GM04504 (cell line): ENCODE measurements at places on chromosomes 13 and 19.

DNA sequence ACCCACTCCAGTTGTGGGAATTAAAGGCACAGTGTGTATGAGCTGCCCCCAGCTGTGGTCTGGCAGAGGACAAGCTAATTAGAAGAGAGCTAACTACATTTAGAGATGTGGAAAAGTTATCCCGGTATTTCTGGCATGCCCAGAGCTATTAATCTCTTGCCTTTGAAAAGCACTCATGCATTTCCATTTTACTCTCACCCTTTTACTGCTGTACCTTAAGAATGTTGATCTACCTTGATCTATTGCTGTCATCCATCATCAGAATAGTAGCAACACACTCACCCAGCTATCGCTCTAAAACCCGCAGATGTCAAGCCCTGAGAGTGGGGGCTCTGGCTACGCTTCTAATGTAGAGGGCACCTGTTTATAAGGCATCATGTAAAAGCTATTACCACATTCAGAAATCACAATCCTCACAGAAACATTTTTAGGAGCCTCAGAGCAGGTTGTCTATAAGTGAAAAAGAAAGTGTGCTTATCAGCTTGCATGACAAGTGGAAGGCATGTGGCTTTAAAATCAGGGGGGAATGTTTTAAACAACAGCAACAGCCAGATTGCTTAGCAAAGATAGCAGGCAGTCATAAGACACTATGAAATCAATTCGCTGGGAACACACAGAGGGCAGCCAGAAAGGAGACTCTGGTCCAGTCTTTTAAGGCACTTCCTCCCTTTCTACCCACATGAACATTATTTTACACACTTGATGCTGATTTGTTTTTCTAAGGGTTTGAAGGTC, 224.2 kb upstream of the IRS2 start:
- DNase-seq = no peak

- DNase-seq = no peak
Observed at GRCh38 chr19:32020538-32020937, 324.9 kb upstream of the ZNF507 start.

- no peak for DNase-seq
Observed at GRCh38 chr19:35720163-35720524, 2.3 kb downstream of the KMT2B start.

DNA sequence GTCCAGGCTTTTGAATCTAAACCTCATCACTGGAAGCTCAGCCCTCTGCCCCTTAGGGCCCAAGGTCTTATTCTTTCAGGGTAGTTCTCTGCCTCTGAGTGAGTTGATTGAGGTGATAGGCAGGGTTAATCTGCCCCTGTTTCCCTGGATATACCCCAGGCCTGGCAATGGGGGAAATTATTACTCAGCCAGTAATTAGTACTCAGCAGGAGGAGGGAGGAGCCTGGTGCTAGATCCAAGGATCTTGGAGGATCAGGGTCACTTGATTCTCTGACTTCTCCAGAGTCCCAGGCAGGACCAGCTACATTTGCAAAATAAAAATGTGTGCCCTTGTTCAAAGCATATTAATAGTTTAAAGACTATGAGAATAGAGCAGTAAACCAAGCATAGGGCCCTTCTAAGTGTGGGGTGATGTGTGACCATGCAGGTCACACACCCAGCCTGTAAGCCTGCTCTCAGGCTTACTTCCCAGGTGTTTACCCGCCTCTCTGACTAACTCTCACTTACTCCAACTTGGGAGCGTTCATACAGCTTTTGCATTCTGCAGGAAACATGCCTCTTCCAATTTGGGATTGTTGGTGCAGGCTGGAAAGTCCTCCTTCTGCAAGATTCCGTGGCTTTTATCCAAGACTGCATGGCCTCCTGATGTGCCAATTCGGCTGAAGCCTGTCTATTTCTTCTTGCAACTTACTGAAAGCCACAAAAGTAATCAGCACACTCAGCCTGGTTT, 7.9 kb upstream of the STK24 start:
- no peak for DNase-seq

DNA sequence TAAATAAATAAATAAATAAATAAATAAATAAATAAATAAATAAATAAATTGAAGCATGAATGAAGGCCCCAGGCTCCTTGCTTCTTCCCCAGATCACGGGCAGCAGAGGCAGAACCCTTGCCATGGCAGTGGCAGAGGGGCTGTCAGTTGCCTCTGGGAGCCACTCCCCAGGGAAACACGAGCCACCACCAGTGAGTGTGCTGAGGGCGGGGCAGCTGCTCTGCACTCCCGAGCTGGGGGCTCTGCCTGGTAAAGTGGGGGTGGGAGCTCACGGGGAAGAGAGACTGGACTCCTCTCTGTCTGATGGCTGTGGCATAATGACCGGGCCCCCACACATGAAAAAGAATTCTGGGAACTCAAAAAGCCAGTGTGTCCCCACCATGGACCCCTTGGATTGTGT, 7.8 kb downstream of the FCAR start:
- DNase-seq = no peak

GRCh38 chr19:47405854-47406417, 13.4 kb downstream of the MEIS3 start:
- DNase-seq = no peak

DNA sequence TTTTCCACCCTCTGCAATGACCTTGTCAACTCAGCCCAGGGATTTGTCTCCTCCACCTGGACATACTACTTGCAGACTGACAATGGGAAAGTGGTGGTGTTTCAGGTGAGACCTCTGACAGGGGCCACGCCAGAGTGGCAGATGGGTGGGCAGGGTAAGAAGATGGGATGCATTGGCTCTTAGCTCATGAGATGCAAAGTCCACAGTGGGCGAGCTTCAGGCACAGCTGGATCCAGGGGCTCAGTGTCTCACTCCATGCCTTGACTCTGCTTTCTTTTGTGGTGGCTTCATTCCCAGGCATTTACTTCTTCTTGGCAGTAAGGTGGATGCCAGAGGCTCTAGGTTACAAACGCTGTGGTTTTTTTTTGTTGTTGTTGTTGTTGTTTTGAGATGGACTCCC, 3.4 kb downstream of the TMEM59L start:
- no peak for DNase-seq

GRCh38 chr13:67069117-67069767, 160.9 kb downstream of the PCDH9 start:
- no peak for DNase-seq

- no peak for DNase-seq
Observed at GRCh38 chr13:52845766-52846566, 2.5 kb downstream of the PCDH8 start.

GRCh38 chr19:3062165-3063105, at the start of gene TLE5:
TSS of gene TLE5 (minus strand) at chr19:3062495. CDS start at chr19:3062200, 295 bp downstream.
- DNase-seq = no peak

DNA sequence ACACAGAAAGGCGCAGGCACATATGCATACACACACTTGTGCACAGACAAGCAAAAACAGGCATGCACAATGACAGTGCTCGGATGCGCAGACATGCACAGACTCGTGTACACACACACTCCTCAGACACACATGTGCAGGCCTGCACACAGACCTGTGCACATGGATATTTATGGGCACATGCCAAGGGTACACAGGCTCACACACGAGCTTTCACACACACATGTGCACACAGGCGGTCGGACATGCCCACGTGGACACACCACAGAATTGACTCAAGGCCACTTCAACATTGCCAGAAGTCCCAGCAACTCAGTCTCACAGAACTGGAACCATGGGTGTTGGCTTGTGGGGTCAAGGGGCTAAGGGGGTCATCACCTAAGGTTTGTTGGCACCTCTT, 206.8 kb downstream of the URI1 start:
- no peak for DNase-seq

DNA sequence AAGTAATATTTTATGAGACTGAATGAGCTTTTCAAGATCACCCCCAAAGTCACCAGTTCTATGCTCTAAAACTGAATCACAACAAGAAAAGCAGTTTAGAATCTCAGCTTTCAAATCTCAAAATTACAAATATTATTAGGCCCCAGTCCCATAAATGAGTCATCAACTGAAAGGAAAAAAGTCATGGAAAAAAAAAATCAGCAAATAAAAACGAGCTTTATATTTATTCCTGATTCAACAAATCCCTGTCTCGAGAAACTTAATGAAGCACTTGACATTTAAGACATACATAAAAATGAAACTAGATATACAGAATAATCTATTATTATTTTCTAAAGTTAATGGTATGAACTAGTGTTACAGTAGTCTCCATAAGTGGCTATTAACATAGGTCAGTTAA, 203.0 kb downstream of the DIAPH3 start:
- no peak for DNase-seq

DNA sequence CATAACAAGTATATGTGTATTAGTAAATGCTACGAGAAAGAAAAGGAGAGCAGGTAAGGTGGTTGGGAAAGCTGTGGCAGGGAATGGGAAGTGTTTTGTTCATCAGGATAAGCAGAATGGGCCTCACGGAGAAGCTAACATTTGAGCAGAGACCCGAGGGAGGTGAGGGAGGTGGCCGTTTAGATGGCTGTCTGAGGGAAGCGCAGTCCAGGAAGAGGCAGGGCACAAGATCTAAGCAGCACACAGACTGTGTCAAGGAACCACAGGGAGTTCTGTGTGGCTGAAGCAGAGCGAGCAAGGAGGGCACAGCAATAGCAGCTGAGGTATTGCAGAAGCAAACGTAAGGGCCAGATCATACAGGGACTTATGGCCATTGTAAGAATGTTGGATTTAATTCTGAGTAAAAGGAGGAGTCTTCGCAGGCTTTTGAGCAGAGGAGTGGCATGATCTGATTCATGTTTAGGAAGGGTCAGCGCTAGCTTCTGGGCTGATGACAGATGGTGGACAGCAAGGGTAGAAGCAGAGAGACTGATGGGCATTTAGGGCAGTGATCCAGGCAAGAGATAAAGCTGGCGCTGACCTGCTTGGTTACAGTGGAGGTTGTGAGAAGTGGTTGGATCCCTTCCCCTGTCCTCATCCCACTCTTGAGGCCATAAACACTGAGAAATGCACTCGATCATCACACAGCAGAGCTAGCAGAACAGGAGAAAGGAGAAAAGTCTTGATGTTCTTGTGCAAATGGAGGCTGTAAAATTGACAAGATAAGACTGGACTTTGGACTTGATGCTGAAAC, 199.9 kb downstream of the LACC1 start:
- DNase-seq = no peak

DNA sequence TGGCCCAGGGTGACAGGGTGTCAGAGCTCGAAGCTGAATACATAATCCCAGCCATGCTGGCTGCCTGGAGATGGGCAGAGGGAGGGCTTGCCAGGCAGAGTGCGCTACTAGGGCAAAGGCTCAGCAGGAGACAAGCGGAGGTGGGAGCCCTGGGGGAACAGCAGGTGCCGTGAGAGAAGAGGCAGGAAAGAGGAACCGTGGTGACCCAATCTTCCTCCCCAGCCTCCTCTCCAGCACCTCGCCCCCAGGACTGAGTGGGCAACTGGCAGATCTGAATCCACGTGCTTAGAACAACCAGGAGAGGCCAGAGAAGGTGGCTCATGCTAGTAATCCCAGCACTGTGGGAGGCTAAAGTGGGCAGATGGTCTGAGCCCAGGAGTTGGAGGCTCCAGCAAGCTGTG, 11.0 kb upstream of the CCL25 start:
- no peak for DNase-seq

GRCh38 chr13:25881136-25881926, 170.5 kb downstream of the SHISA2 start:
- DNase-seq = no peak

DNA sequence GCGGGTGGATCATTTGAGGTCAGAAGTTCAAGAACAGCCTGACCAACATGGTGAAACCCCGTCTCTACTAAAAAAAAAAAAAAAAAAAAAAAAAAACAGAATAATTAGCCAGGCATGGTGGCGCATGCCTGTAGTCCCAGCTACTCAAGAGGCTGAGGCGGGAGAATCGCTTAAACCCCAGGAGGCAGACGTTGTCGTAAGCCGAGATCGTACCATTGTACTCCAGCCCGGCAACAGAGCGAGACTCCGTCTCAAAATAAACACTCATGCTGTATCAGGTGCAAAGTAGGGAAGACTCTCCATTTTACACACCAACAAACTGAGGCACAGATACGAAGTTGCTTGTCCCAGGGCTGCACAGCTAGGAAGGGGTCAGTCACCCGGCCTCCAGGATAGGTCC, 15.6 kb downstream of the TLE6 start:
- DNase-seq = no peak

DNA sequence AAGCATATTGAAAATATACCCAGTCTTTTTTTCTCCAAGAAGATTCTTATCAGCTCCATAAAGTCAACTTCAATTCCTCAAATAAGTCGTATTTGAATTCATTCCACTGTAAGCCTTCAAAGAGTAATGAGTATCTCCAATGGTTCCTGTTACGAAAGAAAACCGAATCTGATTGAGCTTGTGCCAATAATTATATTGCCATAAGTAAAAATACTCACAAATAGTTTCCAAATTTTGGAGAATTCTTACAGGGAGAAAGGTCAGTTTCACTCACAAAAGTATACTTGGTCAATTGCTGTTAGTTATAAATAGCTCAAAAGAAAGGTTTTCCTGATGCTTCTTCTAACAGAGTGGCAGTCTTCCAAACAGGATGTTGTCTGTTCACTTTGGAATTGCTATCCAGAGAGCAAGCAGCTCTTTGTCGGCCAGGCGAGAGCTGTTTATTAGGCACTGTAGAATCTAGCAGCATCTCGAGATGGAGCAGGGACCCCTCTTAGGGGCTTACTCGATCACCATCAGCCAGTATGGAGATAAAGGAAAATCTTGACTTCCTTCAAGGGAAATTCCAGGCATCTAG, 13.5 kb downstream of the ERICH4 start:
- peak; percentile 28 for DNase-seq

DNA sequence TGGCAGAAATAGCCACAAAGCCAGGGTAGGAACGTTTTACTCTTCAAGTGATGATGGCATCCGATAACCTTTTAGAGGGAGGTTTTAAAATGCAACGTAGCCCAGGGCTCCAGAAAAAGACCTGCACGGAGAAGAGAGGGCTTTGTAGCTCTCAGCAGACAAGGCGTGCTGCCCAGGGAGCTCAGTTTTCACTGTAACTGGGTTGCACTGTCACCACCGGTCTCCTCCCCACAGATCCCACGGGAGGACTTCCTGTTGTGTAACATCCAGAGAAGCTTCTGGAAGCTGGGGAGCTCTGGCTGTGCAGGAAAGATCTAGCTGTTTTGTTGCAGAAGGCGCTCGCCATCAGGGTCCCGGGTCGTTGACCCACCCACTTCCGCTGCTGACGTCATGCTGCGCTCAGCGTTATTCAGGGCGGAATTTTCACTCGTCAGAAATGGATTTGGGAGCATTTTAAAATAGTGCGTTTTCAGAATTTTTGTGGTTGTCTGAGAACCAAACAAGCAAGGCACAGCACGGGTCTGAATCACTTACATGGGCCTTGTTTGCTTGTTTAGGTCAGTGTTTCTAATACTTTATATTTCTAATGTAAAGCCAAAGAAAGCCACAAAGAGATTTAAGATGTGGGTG, 50.8 kb downstream of the ATP11A start:
- peak; percentile 93 for DNase-seq

- peak; percentile 32 for DNase-seq
Observed at GRCh38 chr19:1064661-1065605, 2.0 kb upstream of the ARHGAP45 start.
